ENCODE measurements at places on chromosomes 2 and 18.
A peak's percentile ranks its signal among the peaks of the same experiment; 100 is the strongest.

GRCh38 chr18:58288921-58289797, 245.1 kb downstream of the NEDD4L start:
- DNase-seq: no peak

GRCh38 chr2:200732866-200733265, 78.8 kb upstream of the BZW1 start:
- DNase-seq: no peak

DNA sequence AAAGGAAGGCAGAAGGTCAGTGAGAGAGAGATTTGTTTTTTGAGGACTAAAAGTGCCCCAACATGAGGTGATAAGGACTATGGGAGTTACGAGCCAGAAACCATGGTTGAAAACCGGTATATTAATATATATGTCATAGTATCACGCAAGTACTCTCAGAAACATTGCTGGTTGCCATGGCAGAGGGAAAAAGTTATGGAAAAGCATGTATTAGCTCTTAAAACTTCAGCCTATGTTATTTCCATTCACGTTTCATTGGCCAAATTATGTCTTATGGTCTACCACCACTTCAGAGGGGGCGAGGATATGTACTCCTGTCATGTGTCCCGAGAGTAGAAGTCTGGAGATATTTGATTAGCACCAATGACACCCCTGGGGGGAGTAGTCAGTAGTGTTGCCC, 125.9 kb downstream of the LTBP1 start:
- no peak for DNase-seq

GRCh38 chr2:149312039-149312438, 18.3 kb upstream of the LYPD6 start:
- no peak for DNase-seq

DNA sequence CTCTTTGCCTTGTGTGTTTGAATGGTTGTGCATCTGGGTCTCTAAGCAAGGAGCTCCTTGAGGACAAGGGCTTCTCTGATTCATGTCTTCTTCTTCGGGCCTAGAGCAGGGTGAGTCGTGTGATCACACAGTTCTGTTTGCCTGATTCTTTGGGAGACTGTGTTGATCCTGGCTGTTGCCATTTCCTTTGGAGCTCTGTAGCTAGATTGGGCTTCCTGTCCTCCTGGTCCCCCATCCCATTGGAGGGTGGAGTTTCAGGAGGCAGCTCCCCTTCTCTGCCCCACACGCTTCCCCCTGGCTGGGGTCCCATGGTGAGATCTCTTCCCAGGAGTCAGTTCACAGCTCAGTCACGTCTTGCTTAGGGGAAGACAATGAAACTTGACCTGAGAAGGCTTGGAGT, 92.8 kb downstream of the TRIB2 start:
- peak; percentile 78 for DNase-seq

DNA sequence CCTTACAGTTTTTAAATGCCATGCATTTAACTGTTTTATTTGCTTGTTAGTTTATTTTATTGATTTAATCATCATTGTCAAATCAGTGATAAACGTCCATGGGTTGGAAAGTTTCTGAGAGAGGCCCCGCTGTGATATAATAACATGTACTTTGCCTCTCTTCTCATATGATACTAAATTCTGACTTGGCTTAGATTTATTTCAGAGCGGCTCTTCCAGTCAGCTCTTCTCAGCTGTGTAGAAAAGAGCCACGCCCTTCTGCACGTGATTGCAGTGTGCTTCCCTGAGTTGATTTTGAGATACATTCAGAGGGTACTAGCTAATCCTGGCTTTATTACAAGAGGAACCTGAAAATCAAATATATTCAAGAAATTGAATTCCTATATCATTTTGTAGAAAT, 218.6 kb downstream of the KCNE4 start:
- no peak for DNase-seq

DNA sequence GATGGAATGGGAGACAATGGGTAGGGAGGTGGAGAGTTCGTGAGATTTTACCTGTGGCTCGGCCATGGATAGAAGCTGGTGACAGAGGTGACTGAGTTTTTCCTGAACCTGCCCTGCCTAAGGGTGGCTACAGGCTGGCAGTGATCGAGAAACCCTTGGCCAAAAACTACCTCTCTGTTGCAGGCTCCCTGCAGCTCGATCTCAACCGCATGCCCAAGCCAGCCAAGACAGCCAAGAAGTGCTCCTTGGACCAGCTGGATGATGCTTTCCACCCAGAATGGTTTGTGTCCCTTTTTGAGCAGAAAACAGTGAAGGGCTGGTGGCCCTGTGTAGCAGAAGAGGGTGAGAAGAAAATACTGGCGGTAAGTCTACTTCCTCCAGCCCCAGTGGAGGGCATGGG, 225.5 kb downstream of the DYSF start:
- DNase-seq: no peak

- DNase-seq: no peak
Observed at GRCh38 chr2:155846259-155846658, 486.3 kb downstream of the NR4A2 start.

- DNase-seq: no peak
Observed at GRCh38 chr18:23122334-23123229, 12.7 kb upstream of the CABLES1 start.

GRCh38 chr2:102239344-102239743, 52.5 kb downstream of the IL1RL2 start:
- no peak for DNase-seq

DNA sequence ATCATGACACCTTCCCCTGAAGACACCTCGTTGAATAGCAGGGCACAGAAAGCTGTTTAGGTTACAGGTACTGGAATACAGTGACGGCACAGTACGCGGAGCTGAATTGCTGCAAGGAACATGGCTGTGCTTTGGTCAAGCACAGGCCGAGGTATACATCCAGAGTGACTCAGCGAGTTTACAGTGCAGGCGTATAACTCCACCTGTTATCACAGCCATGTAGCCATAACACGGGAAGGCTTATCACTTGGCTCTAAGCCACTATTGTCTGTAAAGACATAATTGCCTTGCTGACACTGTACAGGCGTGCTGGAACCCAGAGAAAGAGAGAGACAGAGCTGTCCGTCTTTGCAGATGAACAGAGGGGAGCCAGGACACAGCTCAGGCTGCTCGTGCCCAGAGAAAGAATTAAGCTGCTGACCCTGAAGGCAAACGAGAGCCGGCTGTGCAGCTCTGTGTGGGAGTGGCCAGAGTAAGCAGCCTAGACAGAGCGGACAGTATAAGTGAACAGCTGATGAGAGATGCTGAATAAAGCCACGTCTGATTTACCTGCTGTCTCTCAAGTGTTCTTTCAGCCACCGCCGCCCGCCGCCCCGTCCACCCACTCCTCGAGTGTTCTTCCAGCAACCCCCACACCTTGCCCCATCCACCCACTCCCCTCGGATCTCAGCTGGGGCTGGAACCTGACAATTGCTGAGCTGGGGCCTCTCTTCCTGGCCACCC, 87.3 kb upstream of the PPP1CB start:
- peak; percentile 82 for DNase-seq

GRCh38 chr2:175755169-175755568, 246.9 kb downstream of the LNPK start:
- DNase-seq: no peak

- DNase-seq: no peak
Observed at GRCh38 chr18:55833543-55833942, 245.6 kb upstream of the TCF4 start.

DNA sequence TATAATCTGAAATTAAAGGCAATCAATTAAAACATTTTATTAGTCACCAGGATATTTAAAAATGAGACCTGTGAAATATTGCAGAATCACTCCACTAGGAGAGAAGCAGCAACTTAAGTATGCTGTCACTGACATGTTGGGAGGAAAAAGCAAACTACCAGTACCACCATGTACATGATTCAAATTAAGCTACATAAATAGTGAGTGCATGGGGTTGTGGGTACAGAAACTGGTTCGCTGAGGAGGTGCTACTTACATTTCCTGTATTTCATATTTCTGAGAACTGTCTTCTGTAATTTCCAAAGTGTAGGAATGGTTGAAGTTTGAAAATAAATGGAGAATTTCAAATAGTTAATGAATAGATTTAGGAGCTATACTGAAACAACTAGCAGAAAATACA, 7.9 kb upstream of the NR4A2 start:
- no peak for DNase-seq

DNA sequence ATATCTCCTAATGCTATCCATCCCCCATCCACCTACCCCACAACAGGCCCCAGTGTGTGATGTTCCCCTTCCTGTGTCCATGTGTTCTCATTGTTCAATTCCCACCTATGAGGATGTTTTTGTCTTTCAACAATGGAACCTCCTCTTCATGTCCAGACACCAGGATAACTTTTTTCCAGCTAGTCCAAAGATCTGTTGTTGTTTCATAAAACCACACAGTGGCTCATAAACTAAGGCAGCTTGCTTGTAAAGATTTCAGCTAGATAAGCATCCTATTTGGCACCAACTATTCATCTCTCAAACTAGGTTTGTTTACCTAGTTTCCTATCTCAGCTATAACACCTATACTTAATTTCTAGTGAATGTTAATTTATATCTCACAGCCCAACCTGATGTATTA, 937.7 kb downstream of the TRIB2 start:
- DNase-seq: no peak

DNA sequence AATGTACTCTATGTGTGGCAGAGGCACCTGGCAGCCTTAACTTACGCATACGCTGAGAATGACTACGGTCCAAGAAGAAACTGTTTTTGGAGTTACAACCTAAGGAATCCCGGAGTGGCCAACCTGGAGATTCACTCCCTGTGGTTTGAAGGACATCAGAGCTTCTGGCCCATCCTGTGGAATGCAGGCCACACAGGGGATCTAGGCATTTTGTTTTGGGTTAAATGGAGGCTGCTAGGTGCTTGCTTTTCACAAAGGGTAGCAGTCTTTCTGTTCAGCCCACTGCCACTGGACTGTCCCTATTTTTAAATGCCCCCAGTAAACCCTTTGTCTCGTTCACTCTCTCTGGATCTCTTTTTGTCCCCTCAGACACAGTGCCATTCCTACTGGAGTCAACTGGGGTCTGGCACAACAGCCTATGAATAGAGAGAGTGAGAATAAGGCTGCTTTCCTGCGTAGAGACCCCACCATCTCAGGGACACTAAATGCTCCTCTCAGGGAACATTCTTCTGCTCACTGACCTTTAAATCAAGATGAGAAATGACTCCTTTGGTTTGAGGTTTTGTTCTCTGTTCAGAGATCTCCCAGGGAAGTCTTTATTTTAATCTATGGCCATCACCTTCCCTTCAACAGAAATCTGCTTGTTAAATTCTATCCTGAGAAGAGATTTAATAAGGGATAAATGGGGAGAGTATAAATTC, 124.9 kb downstream of the B3GNT2 start:
- no peak for DNase-seq

- no peak for DNase-seq
Observed at GRCh38 chr2:189261431-189261841, 81.9 kb upstream of the COL5A2 start.

DNA sequence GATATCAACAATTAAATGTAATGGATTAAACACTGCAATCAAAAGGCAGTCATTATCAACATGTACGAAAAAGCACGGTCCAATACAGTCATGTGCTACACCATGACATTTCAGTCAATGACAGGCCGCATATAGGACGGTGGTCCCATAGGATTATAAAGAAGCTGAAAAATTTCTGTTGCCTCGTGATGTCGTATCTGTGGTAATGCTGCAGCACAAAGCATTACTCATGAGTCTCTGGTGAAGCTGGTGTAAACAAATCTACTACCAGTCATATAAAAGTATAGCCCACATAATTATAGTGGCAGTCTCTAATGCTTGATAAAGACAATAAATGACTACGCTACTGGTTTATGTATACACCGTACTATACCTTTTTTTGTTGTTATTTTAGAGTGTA, 58.4 kb downstream of the RABL2A start:
- no peak for DNase-seq

GRCh38 chr2:105489168-105489878, 90.5 kb upstream of the FHL2 start:
- DNase-seq: no peak

GRCh38 chr2:238046725-238047270, 14.0 kb upstream of the SCLY start:
- DNase-seq: no peak

- no peak for DNase-seq
Observed at GRCh38 chr2:33023728-33024500, 77.2 kb downstream of the LTBP1 start.

DNA sequence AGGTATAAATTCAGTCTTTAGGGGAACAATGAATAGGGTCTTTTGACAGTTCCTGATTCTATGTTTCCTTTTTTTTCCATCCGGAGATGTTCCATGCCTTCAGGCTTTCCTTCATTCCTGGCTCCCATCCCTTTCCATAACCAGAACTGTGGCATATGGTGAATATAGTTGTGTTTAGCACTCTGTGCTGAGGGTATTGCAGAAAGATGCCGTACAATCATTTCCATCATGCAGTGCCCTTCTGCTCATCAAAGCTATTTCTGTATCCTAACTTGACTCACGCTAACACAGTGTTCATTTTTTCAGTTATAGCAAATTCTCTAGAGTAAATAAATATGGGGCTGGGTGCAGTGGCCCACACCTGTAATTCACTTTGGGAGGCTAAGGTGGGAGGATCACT, 131.9 kb upstream of the EML6 start:
- no peak for DNase-seq

GRCh38 chr2:156476850-156477206, 40.6 kb downstream of the GPD2 start:
- no peak for DNase-seq

Measured in right cardiac atrium (tissue), 5 donors.